CD4-positive, alpha-beta T cell treated with Interleukin-17A for 4 hours (primary cell): ENCODE measurements at places on chromosomes 3 and 15.

DNA sequence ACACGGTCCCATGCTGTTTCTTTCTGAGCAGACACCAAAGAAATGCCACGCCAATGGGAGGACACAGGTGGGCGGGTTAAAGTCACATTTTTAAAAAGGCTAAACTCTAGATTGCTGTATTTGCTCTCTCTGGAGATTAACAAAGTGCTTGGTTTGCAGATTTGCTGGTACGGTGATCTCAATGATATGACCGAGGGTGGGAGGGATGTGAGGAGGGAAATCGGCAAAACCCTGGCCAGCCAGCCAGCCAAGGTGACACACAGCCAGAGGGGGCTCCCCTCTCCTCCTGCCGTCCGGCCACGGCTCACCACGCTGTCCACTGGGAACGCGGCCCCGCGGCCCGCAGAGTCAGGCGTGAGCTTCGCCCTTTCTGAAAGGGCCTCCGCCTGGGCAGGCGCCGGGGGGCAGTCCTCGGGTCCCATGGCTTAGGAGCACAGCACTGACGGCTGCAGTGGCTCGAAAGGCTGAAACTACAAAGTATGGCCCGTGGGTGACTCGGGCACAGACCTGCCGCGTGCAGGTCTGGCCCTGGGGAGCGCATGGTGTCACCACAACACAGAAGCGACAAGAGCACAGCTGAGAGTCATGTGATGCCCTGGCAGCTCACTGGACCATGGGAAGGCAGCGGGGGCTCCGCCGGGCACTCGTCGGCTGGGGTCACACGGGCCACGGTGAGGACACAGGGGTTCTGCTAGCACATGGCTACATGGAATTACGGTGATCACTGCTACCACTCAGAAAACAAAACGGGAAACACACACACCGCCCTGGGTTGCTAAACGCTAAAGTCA lies 57.8 kb upstream of the RPL32 start:
- no peak for DNase-seq

DNA sequence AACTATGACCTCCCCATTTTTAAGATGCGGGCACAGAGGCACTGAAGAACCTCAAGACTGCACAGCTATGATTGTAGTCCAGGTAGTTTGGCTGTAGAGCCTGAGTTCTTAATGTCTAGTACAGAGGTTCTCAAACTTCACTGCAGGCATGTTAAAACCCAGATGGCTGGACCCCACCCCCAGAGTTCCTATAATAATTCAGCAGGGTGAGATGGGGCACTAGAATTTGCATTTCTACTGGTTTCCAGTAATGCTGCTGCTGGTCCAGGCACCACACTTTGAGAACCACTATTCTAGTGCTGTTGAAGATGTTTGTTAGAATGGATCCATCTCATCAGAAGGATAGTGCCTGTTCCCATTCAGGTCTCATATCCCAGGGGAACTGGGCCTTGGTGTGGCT lies 274.9 kb downstream of the ABHD5 start:
- no peak for DNase-seq

- no peak for DNase-seq
Measured at GRCh38 chr15:84741121-84741520, 7.3 kb upstream of the ZNF592 start.

- no peak for DNase-seq
Measured at GRCh38 chr3:29438580-29438979, 157.7 kb downstream of the RBMS3 start.

GRCh38 chr3:170814822-170815221 lies 55.2 kb downstream of the RPL22L1 start:
- no peak for DNase-seq

- DNase-seq: no peak
Measured at GRCh38 chr3:21960033-21960432, 209.0 kb upstream of the ZNF385D start.

DNA sequence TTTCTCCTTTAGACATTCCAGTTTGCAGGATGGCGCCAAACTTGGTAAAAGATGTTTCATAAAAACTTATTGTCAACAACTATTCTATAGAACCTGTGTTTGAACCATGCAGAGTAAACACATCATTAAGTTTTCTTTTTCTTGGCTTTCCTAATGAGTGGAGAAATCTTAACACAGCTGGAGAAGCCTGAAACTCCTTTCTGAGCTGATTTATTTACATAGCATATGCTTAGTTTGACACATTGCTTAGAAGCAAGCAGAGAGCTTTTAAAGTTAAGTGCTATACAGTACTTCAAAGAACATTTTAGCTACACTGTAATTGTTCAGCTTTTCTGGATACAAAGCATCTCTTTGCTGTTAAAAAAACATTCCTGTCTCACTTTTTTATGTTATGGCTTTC lies 61.0 kb upstream of the PAQR5 start:
- no peak for DNase-seq

GRCh38 chr3:14208977-14209394 lies 30.4 kb downstream of the LSM3 start:
- DNase-seq: no peak

GRCh38 chr3:160319322-160319721 lies 79.7 kb downstream of the IFT80 start:
- DNase-seq: no peak

GRCh38 chr3:10421996-10422395 lies 83.4 kb downstream of the ATP2B2 start:
- DNase-seq: no peak

- DNase-seq: no peak
Measured at GRCh38 chr3:54988838-54989630, 61.2 kb upstream of the LRTM1 start.

GRCh38 chr3:115340586-115340985 lies 193.5 kb upstream of the ZBTB20 start:
- DNase-seq: no peak

DNA sequence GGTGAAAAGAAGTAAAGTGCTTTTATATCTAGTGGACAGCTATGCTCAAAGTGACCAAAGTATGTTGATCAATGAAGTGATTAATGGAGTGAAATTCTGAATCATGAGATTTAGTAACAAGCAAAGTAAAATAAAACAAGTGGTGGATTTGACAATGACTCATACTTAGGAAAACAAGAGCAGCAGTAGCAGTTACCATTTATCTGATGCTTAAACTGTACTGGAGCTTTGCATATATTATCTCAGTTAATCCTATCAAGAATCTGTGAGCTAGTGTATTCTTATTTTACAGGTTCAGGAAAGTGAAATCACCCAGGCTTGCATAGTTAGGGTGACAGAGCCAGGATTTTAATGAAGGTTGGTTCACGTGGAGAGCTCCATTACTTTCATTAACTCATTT lies 50.6 kb upstream of the SPATA16 start:
- no peak for DNase-seq

DNA sequence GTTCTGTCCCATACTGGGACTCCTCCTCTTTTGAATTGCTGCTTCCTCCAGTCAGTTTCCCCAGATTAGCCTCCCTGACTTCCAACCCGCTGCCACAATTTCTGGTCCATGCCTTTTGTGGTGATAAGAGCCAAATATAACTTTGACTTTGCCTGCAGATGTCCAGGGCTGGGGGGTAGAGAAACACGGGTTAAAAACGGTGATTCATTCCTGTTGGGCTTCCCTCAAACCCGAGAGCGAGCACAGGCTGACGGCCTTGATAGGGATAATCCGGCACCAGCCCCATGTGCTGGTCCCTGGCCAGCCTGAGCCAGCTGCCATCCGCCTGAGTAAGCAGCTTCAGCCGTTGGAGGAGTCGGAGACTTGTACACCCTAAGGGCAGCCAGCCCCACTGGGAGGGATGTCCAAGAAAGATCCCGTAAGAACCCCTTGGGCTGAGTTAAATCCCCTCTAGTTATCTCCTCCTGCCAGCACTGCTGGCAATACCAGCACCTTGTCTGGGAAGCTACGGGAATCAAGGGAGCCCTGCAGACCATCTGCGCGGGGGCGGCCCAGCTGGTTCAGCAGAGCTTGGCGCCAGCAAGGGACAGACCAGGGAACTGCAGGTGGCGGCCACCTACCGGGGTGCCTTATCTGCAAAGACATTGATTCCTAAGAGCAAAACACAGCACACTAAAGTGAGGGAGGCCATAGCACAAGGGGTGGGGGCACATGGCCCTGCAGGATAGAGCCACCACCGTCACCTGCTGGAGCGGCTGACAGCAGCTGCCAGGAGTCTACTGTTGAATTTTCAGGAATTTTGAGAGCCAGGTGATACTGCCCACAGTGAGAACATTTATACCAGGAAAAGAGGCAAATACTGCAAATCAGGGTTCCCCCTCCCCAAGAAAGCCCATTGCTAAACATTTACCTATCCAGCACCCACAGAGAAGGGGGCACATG lies 18.1 kb downstream of the CSPG4 start:
- no peak for DNase-seq

- no peak for DNase-seq
Measured at GRCh38 chr3:2851835-2852234, 258.3 kb downstream of the IL5RA start.

DNA sequence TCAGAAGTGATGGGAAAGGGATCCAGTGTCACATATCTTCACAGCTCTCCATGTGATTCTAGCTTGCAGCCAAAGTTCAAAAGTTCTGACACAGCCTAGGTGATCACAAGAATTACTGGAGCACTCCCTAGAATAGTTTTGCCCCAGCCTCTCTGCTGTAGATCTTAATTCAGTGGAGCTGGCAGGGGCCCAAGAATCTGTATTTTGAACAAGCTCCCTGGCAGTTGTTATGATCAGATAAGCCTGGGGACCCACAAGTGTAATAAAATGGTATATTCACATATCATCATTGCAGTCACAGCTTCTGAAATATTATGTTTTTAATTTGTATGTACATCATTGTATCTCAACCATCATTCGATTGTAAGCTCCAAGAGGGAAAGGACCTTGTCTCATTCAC lies 62.3 kb downstream of the NOX5 start:
- DNase-seq: no peak

DNA sequence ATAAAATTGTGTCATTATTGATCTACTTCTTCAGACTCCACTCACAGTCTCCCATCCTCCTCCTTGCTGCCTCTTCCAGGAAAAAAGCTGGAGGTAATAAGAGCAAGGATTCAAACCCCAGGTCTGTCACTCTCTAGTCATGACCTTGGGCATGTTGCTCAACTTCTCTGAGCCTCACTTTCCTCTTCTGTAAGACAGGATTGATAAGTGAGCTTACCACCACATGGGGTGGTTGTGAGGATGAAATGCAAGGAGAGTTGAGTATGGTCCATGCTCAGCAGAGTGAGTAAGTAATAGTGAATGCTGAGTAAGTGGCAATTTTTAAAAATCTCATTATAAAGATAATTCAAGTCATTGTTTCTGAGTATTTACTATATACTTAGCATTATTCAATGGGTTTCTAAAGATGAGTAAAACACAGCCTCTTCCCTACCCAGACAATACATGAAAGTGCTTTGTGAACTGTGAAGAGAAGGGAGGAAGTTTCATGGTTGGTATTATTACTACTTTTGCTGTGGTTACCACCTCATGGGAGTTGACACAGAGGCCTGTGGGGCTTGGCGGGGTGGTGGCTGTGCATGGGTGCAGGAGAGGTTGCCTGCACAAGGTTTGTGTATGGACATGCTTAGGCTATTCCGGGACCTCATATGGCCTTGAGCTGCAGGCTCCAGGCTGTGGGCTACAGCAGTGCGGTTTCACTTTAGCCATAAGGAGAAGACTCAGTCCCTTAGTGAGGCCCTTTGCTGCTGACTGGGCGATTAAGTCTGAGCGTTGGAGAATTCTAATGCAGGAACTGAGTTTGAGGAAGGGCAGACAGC lies 30.0 kb downstream of the SLC6A11 start:
- DNase-seq: no peak

GRCh38 chr3:169147238-169148008 lies 516.1 kb downstream of the MECOM start:
- no peak for DNase-seq

GRCh38 chr3:175404027-175404426 lies 544.9 kb downstream of the NAALADL2 start:
- DNase-seq: no peak

GRCh38 chr3:16085884-16086608 lies 88.4 kb upstream of the GALNT15 start:
- no peak for DNase-seq

DNA sequence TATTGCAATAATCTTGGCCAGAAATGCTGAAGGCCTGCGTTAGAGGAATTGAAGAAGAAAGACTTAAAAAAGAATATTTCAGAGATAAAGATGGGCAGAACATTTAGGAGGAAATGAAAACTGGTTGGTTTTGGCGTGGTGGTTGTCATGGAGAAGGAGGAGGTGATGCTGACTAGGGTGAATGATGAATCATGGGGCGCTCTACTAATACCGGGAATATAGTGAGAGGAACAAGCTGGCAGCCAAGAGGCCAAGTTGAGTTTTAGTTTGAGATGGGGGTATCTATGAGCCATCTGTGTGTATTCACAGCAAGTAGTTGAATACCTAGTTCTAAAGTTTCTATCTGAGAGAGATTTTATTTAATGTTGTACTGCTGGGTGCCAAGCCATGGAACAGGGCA lies 6.8 kb upstream of the GAP43 start:
- DNase-seq: no peak

DNA sequence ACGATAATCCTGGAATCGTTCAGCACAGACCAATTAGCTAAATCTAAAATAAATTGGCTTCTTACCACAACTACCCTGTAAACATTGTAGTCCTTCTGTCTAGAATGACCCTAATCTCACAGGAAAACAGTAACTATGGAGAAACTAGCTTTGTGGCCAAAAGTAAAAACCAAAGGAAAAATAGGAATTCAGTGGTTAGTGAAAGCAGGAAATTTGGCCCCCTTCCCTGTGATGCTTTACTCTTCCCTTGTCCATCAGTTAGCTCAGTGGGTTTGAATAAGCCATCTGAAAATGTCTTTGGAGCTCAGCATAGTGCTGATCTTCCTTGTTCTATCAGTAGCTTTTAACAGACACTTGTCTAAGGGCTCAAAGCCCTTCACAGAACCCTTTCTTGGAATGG lies 1.6 kb downstream of the NMD3 start:
- DNase-seq: no peak

GRCh38 chr3:164406281-164406680 lies 672.0 kb downstream of the SI start:
- DNase-seq: no peak

GRCh38 chr3:120156699-120157098 lies 62.5 kb upstream of the GSK3B start:
- DNase-seq: no peak

DNA sequence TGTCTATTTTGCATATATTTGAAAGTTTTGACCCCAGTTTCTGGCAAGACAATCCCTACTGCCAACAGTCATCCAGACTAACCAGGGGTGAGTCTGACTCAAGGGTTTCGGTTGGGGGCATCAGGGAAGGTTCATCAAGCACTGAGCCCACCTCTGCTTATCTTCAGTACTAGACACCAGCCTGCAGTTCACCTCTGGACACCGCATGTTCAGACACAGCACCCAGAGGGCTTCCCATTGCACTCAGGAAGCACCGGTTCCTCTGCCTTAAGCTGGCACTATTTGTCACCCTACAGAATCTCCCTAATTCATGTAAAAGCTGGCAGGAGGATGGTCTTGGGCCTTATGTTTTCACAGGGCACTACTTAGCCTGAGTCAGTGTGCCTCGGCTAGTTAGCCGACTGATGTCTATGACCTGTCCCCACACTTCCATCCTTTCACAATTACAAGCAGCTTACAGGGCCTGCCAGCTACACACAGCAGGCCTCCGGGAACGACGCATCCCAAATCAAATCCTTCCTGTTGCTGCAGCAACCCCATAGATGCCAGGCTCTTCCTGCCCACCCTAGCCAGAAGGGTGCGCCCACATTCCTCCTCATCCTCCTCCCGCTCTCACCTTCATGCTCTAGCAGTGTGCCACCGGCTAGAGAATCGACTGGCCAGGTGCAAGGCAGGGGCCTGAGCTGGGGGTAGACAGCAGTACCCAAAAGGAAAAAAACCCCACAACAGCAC lies 52.5 kb downstream of the SH3BP5 start:
- DNase-seq: no peak
